ENCODE measurements at places on chromosomes 11 and 22.

DNA sequence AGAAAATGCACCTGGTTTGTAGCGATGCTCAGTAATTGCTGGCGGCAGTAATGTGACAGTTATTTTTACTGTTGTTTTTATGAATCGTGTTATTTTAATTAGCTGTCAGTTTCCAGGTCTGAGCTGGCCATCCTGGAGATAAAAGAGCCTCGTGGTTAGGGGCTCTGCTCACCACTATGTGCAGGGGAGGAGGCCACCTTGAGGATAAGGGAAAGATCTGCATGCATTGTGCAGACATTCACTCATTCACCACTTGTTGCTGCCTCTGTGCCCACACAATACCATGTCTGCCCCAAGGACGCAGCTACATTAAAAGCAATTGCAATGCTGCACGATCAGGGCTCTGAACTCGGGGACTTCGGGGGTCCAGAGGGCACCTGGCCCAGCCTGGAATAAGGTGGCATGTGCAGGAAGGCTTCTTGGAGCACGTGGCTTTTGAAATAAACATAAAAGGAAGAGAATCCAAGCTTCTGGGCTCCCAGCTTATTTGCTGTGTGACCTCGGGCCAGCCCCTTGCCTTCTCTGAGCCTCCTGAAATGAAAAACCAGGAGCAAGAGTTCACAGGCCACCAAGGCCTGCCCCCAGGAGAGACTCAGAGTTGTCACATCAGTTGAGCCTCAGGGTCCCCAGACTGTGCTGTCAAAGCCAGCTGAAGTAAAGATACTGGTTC, 44.7 kb upstream of the SHISAL1 start:
- H3K27ac ChIP-seq, result no peak overlapping the region
- peaks cover 17% of the 10 kb centered on the region for H3K4me1 ChIP-seq
- no peak for DNase-seq
- H3K36me3 ChIP-seq, result no peaks in the 10 kb centered on the region

- no peak overlapping the region for H3K4me3 ChIP-seq
- no peak for DNase-seq
- H3K27ac ChIP-seq, result no peak overlapping the region
- no peaks in the 10 kb centered on the region for H3K4me1 ChIP-seq
Observed at GRCh38 chr11:111185266-111185665, 60.3 kb upstream of the POU2AF2 start.

DNA sequence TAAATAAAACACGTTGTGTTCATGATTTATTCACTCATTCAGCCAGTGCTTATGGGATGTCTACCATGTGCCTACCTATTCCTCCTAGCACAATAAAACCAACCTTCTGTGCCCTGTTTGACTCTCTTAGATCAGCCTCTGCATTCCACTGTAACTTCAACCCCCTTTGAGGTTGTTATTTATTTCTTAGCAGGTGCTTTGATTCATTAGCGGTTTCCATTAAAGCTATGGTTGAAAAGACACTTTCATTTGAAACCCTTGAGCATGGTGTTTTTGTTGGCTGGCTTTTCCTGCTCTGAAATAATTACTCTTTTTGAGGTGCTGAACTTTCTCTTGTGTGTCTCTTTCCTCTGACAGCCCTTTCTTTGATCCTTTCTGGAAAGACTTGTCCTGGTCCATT, 570.6 kb upstream of the LARGE1 start:
- no peak overlapping the region for H3K4me3 ChIP-seq
- H3K36me3 ChIP-seq, result no peaks in the 10 kb centered on the region
- H3K27me3 ChIP-seq, result no peaks in the 10 kb centered on the region
- no peak overlapping the region for H3K27ac ChIP-seq

DNA sequence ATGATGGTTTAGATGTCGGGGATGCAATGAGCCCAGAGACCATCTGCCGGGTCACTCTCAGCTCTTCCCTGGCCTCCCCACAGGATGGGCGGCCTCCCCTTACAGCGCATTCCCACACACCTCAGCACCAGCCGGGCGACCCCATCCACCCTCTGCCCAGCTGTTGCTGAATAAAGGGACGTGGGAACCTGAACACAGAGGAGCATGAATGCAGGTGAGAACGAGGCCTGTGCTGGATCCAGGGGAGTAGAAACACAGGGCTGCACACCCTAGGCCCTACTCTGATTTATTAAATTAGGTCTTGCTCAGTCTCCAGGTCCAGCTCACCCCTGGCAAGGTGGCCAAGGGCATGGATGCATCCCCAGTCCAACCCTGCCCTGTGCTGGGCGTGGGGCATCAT, 180.5 kb downstream of the CTTN start:
- H3K27ac ChIP-seq, result no peak overlapping the region
- no peaks in the 10 kb centered on the region for H3K36me3 ChIP-seq
- no peaks in the 10 kb centered on the region for H3K27me3 ChIP-seq
- no peaks in the 10 kb centered on the region for H3K4me1 ChIP-seq
- no peak for DNase-seq

DNA sequence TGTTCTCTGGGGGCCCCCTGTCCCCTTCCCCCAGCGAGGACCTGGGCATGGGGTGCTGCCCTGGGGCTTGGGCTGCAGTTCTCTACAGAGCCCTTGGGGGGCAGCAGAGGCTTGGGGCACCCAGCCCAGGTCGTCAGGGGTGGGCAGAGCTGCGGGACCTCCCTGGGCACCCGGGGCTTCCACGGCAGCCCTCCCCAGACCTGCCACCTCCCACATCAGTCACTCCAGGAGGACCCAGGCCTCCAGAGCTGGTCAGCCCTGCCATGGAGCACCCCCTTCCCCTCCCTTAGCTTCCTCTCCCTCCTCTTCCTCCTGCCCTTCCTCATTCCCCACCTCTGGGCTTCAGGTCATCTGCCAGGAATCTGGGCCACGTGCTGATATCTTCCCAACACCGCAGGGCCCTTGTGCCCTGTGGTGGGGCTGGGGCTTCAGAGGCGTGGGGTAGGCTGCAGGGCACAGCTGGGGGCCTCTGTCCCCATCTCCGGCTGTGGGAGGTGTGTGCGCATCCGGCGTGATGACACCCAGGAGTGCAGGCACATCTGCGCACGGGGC, 5.8 kb downstream of the TSPAN4 start:
- no peak overlapping the region for H3K27ac ChIP-seq
- H3K27me3 ChIP-seq, result no peaks in the 10 kb centered on the region
- H3K4me1 ChIP-seq, result peaks cover 40% of the 10 kb centered on the region
- H3K4me3 ChIP-seq, result no peak overlapping the region
- no peaks in the 10 kb centered on the region for H3K36me3 ChIP-seq
- DNase-seq, result no peak

- peak; percentile 91 for DNase-seq
- H3K4me1 ChIP-seq, result peaks cover 14% of the 10 kb centered on the region
- peaks cover 4% of the 10 kb centered on the region for H3K36me3 ChIP-seq
- no peaks in the 10 kb centered on the region for H3K27me3 ChIP-seq
Observed at GRCh38 chr22:19959043-19959586, 17.5 kb upstream of the TXNRD2 start.

DNA sequence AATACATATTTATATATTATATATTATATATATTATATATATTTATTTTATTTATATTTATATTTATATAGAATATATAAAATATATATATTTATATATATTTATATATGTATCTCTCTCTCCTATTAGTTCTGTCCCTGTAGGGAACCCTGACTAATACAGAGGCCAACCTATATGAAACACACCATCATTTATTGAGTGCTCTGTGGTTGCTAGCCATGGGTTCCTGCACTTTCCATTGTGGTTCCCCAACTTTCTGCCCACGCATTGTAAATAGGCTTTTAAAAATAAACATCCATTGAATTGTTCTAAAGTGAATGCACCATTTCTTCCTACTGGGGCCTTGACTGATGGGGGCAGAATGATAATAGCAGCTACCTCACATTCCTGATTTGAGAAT, 93.8 kb upstream of the SESN3 start:
- no peak overlapping the region for H3K4me3 ChIP-seq
- no peak for DNase-seq
- H3K4me1 ChIP-seq, result no peaks in the 10 kb centered on the region
- H3K36me3 ChIP-seq, result no peaks in the 10 kb centered on the region
- H3K27me3 ChIP-seq, result no peaks in the 10 kb centered on the region
- no peak overlapping the region for H3K27ac ChIP-seq

DNA sequence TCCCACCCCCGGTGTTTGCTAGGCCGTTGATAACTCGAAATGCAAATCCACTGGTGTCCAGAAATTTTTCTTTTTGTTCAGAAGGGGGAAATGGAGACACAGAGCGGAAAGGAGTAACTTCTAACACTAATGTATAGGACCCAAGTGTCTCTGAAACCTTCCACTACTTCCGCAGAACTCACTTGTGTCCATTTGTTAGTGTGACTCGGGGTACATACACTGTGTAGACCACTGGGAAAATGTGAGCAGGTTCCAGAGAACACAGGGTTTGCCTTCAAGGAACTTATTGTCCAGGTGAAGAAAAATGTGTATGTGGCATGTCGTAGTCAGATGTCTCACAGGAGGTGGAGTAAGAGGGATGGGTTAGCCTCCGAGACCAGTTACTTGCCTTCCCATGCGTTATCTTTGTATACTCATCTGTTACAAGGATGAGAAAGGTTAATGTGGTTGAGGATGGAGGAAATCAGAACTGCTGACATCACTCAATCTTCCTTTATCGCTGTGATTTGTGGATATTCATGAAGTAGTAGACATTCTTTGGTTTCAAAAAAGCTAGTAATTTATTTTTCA, 857 bp downstream of the ARCN1 start:
- DNase-seq, result no peak
- no peaks in the 10 kb centered on the region for H3K36me3 ChIP-seq
- H3K27ac ChIP-seq, result peak overlapping the region; percentile 100
- peak overlapping the region; percentile 84 for H3K4me3 ChIP-seq
